Posterior vena cava (tissue), 2 donors: ENCODE measurements at places on chromosomes 2 and 18. TPM values are rescaled to one million over a fixed set of nuclear protein-coding genes. Genes with fewer than 3 reads are reported as not detected.

- DNase-seq, result no peak
Measured at GRCh38 chr18:76252880-76253279, 242.2 kb downstream of the ZNF516 start.

DNA sequence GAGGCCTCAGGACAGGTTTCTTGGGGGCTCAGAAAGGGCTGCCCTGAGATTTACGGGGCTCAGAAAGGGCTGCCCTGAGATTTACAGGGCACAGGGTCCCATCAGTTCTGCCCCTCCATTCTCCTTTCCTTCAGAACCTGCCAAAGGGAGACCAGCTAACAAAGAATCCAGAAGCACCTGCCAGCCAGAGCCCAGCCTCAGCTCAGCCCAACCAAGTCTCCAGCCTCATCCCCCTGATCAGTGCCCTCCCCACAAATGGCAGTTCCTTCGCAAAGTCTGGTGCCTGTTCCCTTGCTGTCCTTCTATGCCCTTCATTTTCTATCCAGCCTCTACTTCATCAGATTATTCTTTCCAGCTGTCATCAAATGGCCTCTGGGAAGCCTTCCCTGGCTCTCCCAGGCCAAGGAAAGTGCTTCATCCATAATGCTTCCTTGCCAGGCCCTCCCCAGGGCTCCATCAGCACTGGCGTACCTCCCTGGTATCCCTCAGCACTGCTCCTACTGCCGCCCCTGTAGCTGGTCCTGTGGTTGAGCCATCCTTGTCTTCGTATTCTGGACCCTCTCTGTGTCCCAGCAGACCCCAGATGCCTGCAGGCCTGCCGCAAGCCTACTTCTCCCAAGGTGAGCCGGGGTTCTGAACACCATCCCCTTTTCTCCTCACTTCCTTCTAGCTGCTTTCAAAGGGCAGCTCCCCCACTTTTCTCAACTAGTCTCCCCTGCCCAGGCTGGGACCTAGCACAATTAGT, 96.2 kb upstream of the EPAS1 start:
- DNase-seq, result no peak

- no peak for DNase-seq
Measured at GRCh38 chr18:42980426-42980825, 135.1 kb downstream of the RIT2 start.

GRCh38 chr2:73034661-73035375, 36.7 kb downstream of the SFXN5 start:
- DNase-seq, result no peak

DNA sequence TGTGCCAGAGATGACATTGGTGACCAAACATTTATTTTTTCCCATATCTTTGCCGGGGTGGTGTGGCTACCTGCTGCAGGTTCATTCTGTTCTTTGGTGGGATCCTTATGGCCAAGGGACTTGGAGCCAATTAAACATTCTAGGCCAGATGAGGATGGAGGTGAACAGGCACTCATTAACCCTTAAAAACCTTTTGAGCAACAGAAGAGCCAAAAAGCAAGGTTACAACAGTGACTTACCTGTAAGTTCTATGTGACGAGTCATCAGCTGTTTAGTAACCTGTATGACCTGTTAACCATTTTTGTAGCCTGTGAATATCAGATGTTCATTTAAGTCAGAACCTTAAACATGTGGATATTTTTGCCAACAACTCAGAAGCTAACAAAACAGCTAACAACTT, 105.6 kb downstream of the XRCC5 start:
- no peak for DNase-seq

DNA sequence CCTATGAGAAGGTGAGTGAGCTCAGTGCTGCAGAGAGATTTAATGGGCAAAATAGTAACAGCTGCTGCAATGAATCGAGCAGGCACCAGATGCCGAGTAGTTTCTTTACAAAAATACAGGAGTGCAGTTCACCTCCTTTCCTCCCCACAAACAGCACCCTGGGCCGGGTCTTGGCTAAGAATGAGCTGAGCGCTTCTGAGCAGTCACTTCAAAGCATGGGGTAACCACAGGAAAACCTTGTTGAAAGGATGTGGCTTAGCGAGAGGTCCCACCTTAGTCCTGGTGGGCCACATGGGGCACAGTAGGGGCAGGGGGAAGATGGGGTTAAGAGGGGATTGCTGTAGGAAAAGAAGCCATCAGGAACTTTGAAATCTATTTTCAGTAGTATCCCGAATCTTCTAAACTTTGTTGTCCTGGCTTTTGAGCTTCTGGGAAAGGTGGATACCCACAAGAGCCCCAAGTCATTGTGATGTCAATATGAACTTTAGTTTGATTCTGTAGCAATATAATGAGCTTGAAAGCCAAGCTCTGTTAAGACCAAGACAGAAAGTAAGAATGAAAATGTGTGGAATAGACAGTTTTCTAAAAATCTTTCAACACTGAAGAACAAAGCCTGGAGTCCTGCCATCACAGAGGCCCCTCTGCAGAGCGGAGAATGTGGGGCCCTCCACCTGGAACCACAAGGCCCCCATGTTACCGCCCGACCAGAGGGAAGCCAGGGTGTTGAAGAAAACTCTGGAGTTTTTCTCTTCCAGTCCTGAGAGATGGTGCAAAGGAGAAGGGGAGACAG, 101.0 kb upstream of the ZNF236 start:
- no peak for DNase-seq

DNA sequence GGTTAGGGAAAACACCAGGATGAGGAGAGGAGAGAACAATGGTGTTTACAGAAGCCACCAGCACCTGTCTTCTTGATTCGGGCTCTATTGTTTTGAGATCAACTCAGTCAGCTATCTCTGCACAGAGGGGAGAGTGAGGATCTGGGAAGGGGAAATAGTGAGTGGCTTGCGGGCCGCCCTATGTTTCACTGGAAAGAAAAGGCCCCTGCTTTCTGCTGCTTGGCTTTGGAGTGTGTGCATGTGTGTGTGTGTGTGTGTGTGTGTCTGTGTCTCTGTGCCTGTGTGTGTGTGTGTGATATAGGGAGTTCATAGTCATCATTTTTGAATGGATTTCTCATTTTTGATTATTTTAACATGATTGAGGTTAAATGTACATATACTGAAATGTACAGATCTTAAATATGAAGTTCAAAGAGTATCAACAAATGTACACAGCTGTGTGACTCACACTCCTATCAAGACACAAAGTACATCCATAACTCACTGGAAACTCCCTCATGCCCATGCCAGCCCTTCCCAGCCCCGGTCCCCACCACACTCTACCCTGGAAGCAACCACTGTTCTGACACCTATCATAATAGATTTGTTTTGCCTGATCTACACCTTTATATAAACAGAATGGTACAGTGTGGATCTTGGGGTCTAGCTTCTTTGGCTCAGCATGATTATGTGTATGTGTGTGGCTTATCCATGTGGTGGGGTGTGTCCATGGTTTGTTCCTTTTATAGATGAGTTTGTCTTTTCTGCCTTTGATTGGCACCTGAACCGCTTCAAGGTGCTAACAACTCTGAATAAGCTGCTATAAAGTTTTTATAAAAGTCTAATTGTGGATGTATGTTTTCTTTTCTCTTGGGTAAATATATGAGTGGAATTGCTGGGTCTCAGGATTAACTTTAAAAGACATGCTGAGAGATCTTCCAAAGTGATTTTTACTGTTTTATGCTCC, 258.3 kb downstream of the SETBP1 start:
- DNase-seq, result no peak

DNA sequence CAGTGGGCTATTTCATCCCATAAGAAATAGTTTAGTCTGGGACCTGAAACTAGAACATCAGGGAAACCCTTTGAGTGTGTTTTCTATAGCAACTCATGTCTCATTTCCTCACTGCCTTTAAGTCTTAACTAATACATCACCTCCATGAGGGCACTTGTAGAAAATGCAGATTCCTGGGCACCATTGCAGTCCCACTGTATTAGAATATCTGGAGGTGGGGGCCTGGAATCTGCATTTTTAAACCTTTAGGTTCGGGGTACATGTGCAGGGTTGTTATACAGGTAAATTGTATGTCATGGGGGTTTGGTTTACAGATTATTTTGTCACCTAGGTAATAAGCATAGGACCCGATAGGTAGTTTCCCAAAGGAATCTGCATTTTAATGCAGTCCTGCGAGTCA, 87.4 kb downstream of the ARHGEF33 start:
- DNase-seq, result no peak

- DNase-seq, result no peak
Measured at GRCh38 chr2:127465258-127465657, 47.0 kb downstream of the PROC start.

Gene CD8B
- total RNA-seq, result 1.00 TPM

Gene ONECUT2
- total RNA-seq, result 0.05 TPM

Gene MREG
- 0.74 TPM for total RNA-seq

Gene INHBB
- 9.9 TPM for total RNA-seq

Gene KYNU
- 3.0 TPM for total RNA-seq

Gene CYP27A1
- total RNA-seq, result 9.0 TPM

Gene SLC14A1
- total RNA-seq, result 2.2 TPM
